Calu3 (cell line): ENCODE measurements at places on chromosomes 1 and 21. TPM values are rescaled to one million over a fixed set of nuclear protein-coding genes. Genes with fewer than 3 reads are reported as not detected.

- no peak overlapping the region for H3K4me3 ChIP-seq
- no peaks in the 10 kb centered on the region for H3K36me3 ChIP-seq
- no peak overlapping the region for H3K27ac ChIP-seq
- no peaks in the 10 kb centered on the region for H3K27me3 ChIP-seq
- DNase-seq, result no peak
Measured at GRCh38 chr1:178849918-178850317, 21.0 kb downstream of the ANGPTL1 start.

DNA sequence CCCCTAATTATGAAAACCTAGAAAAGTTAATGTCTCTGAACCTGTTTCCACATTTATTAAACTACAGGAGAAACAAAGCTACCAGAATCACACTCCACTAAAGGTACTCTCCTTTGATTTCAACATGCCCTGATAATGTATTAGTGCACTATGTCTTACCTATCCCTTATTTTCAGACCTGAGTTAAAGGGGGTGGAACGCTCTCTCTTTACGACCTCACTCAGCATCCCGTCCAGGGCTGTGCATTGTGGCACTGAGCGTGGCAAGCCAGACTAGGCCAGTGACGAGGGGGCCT lies 678 bp downstream of the LSM10 start:
- peaks cover 9% of the 10 kb centered on the region for H3K4me1 ChIP-seq
- DNase-seq, result no peak
- peak overlapping the region; percentile 88 for H3K4me3 ChIP-seq

The RAB25 gene
- 182 and 189 TPM in 2 replicates for total RNA-seq

The ARMH1 gene
- total RNA-seq, result 4.7 and 5.8 TPM in 2 replicates

The LRRC71 gene
- total RNA-seq, result not detected in 2 replicates
